NB4 (cell line): ENCODE measurements at places on chromosomes 1 and 21.

DNA sequence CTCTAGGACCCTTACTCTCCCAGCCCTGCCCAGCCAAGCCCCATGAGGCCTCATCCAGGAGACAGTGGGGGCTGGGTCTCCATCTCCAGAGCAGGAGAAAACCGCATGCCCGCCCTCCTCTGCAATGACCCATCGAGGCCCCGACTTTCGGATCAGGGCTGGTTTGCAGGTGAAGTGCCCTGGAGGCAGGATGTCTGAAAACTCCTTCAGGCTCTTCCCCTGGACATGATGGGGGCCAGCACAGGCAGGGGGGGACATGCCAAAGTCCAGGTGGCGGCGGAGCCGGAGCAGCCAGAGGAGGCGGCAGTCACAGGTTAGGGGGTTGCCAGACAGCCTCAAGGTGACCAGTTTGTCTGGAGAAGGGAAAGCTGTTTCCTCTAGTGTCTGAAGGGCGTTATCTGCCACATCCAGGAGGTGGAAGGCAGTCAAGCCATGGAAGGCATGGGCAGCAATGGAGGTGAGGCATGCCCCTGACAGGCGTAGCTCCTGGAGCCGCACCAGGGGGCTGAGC, 3.9 kb downstream of the LINGO4 start:
- DNase-seq = no peak

GRCh38 chr1:30188999-30189398, 534.4 kb downstream of the MATN1 start:
- no peak for DNase-seq

DNA sequence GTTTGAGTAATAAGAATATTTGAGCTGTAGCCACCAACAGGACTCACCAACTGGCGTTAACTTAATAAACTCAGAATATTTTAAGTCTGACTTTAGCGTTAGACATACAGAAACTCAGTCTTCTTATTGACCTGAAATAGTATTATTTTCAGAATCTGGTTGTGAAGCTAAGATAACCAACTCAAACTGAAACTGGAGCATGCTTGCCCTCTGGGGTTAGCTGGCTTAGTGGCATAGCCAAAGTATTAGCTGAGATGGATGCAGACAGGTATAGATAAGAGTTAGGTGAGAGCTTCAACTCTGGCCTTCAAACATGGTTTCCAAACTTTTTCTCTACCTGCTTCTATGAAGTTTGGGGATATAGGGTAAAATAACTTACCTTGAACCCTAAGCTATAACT, 40.5 kb downstream of the AMY1C start:
- no peak for DNase-seq

DNA sequence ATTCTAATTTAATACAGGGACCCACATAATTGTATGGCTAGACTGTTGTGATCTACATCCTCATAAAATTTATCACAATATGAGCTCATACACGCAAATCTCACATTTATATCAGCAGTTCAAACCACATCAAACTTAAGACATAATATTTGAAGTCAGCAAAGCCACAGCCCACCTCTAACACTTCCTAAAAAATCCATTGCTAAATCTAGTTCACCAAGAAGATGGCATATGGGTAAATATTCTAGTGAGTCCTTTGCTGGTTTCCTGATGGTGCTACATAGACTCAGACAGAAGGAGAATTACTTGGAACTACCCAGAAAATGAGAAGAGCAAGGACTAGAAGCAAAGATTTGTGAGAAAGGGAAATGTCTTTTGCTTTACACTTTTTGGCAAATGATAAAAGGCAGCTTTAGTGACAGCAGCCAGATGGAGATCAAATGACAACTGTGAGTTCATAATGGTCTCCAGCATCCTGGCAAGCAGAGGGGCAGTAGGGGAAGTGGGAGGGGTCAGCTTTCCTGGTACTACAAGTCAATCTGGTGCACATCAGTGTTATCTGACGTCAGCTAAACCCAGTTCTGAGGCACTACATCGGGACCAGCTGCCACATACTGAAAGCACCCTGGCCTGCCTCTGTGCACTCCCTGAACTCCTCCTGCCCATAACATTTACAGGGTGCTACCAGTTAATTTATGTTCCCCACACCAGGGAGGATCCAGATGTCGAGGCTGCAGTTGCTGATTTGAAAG, 10.6 kb upstream of the GADD45A start:
- no peak for DNase-seq

GRCh38 chr1:236865818-236866155, 70.7 kb downstream of the MTR start:
- no peak for DNase-seq

GRCh38 chr1:15848929-15849774, 1.6 kb downstream of the SPEN start:
- peak; percentile 83 for DNase-seq

DNA sequence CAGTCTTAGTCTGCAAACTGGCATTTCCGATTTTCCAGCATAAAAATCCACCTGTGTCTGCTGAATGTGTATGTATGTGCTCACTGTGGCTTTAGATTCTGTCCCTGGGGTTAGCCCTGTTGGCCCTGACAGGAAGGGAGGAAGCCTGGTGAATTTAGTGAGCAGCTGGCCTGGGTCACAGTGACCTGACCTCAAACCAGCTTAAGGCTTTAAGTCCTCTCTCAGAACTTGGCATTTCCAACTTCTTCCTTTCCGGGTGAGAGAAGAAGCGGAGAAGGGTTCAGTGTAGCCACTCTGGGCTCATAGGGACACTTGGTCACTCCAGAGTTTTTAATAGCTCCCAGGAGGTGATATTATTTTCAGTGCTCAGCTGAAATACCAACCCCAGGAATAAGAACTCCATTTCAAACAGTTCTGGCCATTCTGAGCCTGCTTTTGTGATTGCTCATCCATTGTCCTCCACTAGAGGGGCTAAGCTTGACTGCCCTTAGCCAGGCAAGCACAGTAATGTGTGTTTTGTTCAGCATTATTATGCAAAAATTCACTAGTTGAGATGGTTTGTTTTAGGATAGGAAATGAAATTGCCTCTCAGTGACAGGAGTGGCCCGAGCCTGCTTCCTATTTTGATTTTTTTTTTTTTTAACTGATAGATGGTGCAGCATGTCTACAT, 2.5 kb upstream of the OLFML3 start:
- DNase-seq = peak; percentile 75

- no peak for DNase-seq
These were observed 38.9 kb upstream of the SRP9 start for GRCh38 chr1:225738763-225739162.

DNA sequence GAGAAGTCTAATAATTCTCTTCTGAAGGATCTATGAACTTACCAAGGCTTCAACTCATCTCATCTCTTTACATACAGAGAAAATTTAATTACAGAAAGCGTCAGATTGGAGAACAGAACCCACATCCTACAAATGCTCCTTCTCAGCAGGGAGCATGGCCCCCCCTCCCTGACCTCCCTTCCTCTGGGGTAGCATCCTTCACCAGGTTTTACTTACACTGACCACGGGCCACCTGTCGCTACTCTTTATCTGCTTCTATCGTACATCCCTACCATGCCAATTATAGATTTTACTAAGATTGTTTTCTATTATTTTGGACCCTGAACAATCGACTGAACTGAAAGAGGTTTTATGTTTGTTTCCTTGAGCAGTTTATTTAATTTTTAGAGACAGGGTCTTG, 25.8 kb downstream of the RIPPLY3 start:
- no peak for DNase-seq

DNA sequence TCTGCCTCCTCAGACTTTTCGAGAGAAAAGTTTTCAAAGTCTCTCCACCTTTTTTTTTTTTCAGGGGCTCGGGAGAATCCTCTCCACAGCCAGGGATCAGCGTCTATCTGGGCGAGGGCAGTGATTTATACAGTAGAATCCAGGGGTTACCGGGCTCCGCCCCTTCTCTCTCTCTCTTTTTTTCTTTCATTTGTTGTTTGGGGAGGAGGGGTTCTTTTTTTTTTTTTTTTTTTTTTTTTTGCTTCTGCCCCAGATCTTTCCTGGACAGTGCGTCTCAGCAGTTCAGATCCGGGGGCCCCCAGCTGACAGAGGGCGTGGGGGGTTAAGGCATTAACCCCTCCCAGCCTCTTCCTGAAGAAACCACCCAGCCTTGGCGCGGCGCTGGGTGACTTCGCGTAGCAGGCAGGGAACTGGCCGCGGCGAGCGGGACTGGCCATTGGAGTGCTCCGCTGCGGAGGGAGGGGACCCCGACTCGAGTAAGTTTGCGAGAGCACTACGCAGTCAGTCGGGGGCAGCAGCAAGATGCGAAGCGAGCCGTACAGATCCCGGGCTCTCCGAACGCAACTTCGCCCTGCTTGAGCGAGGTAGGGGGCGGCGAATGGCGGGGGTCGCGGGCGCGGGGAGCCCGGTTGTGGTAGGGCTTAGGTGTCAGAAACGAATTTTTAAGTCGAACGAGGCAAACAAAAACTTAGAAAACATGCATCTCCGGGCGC, at the start of gene S1PR1:
Gene S1PR1 (plus strand): TSS at position 504 of the 713 bp plus-strand sequence. CDS start 1,966 bp downstream, outside the sequence.
- peak; percentile 33 for DNase-seq

DNA sequence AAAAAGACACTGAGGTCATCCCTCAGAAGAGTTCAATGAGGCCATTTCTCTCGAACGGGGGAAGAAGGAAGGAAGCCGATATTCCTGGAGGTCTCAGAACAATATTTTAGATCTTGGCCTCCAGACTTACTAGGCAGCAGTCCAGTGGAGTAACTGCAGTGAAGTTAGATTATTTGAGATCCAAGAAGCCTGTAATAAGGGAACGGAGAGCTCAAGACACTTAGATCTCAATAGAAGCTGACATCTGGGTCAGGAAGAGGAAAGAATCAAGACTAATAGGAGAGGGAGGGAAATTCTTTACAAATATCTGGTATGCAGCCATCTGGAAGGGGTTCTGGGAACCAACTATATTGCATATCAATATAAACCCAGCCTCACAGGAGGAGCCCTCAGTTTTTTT, 13.6 kb upstream of the ENAH start:
- no peak for DNase-seq

GRCh38 chr1:34774957-34775356, 6.1 kb upstream of the GJB3 start:
- DNase-seq = no peak
